ENCODE measurements at places on chromosomes 16 and 17. TPM values are rescaled to one million over a fixed set of nuclear protein-coding genes. Genes with fewer than 3 reads are reported as not detected.

DNA sequence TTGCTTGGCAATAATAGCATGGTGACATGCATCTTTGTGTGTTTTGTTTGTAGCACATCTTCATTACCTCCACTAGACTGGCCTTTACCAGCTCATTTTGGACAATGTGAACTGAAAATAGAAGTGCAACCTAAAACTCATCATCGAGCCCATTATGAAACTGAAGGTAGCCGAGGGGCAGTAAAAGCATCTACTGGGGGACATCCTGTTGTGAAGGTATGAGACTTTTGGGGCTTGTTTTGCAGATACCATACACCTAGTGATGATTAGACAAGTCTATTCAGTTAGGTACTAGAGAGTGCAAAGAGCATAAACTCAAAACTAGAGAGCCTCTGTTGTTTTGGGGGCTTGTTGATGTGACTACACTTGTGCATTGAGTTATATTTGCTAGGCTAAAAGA is 41.2 kb downstream of the NFATC3 start:
- H3K4me1 ChIP-seq = no peaks in the 10 kb centered on the region
- H3K36me3 ChIP-seq = peaks cover 5% of the 10 kb centered on the region
- no peak overlapping the region for H3K27ac ChIP-seq
- DNase-seq = no peak
- H3K4me3 ChIP-seq = no peak overlapping the region
- no peaks in the 10 kb centered on the region for H3K27me3 ChIP-seq

DNA sequence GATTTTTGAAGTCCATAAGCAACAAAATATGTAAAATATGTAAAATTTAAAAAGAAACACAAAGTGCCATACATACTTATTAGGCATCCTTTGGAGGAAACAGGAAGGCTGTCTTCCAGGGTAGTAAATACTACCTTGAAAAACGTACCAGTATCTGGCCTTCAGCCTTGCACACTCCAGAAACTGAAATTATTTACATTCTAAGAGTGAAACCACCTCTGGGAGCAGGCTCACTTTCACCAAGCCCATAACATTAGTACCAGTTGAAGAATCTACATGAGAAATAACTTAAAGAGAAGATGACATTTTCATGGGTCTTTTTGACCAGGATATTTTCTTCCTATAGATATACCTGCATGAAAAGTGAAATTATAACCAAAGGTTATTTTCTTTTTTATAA is 6.4 kb downstream of the KRTAP9-1 start:
- no peaks in the 10 kb centered on the region for H3K4me1 ChIP-seq
- H3K27ac ChIP-seq = no peak overlapping the region
- H3K36me3 ChIP-seq = no peaks in the 10 kb centered on the region
- no peak for DNase-seq

DNA sequence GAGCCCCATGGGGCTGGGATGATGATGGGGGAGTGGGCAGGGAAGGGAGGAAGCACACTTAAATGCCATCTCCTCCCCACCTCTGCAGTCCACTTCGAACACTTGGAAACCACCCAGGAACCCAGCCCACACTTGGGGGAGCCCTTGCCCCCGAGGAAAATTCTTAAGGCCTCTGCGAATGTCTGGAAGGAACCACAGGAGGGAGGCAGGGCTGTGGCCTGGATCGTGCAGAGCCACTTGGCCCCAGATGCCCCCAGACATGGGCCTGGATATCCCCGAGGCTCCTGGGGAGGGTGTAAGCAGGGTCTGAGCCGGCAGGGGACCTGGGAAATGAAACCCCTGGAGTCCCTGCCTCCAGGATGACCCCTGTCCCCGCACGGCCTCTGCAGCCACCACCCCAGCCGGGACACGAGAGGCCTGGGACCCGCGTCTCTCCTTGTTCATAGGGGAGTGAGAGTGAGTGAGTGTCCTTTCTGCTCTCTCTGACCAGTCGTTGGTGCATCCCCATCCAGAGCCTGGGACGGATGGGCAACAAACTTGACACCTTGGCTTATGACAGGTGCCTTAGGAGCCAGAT is 11.8 kb upstream of the MTSS2 start:
- no peak for DNase-seq
- H3K4me1 ChIP-seq = peaks cover 24% of the 10 kb centered on the region
- no peak overlapping the region for H3K4me3 ChIP-seq
- peak overlapping the region; percentile 37 for H3K27ac ChIP-seq
- H3K36me3 ChIP-seq = peaks cover 23% of the 10 kb centered on the region

DNA sequence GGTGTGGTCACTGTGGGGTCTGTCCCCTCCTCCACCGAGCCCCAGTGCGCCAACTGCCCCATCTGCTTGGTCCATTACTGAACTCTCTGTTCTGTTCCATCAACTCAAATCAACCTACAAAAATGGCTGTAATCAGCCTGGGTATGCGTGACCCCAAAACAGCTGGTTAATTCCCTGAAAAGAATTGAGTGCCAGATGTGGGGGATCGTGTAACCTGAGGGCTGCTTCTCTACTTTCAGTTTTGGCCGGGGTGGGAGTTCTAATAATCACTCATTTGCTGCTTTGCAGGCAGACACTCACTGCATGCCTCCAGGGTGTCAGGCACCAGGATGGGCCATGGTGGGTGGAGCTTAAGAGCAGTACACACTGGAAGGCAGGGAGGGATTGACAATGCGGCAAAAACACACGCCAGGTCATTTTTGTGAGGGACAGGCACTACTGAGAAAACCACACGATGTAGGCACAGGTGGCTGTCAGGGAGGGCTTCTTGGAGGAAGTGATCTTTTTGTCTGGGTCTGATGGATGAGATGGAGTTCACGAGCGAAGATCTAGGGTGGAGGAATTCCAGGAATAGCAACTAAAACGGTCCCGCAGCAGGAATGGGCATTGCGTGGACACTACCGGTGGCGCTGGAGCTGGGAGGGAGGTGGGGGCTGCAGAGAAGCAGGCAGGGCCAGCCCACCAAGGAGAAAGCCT is 30.4 kb upstream of the SSTR5 start:
- DNase-seq = no peak
- H3K4me1 ChIP-seq = no peaks in the 10 kb centered on the region
- peaks cover 57% of the 10 kb centered on the region for H3K27me3 ChIP-seq
- no peak overlapping the region for H3K4me3 ChIP-seq
- no peak overlapping the region for H3K27ac ChIP-seq

DNA sequence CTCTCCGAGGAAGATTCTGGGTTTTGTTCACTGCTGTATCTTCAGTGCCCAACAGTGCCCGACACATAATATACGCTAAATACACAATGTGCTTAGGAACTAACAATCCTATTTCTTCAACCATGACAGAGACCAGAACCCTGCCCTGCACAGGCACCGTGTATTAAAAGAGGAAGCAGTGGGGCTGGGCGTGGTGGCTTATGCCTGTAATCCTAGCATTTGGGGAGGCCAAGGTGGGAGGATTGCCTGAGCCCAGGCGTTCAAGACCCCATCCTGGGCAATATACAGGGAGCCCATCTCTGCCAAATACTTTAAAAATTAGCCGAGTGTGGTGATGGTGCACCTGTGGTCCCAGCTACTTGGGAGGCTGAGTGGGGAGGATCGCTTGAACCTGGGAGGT is 19.3 kb downstream of the ARL2BP start:
- no peak overlapping the region for H3K27ac ChIP-seq
- peaks cover 29% of the 10 kb centered on the region for H3K36me3 ChIP-seq
- no peaks in the 10 kb centered on the region for H3K27me3 ChIP-seq
- DNase-seq = no peak
- H3K4me3 ChIP-seq = no peak overlapping the region
- H3K4me1 ChIP-seq = peaks cover 72% of the 10 kb centered on the region

GRCh38 chr16:2939968-2940367 is 24.1 kb upstream of the KREMEN2 start:
- H3K4me3 ChIP-seq = no peak overlapping the region
- H3K27ac ChIP-seq = no peak overlapping the region
- DNase-seq = no peak

- no peak overlapping the region for H3K27ac ChIP-seq
- no peaks in the 10 kb centered on the region for H3K36me3 ChIP-seq
- no peaks in the 10 kb centered on the region for H3K4me1 ChIP-seq
- H3K4me3 ChIP-seq = no peak overlapping the region
- peak; percentile 7 for DNase-seq
- H3K27me3 ChIP-seq = no peaks in the 10 kb centered on the region
Measured at GRCh38 chr16:49183911-49184310, 97.7 kb downstream of the CBLN1 start.

GRCh38 chr16:29913514-29913913 is 12.5 kb downstream of the KCTD13 start:
- no peak for DNase-seq
- peaks cover 93% of the 10 kb centered on the region for H3K36me3 ChIP-seq
- H3K4me1 ChIP-seq = peaks cover 42% of the 10 kb centered on the region
- H3K27me3 ChIP-seq = no peaks in the 10 kb centered on the region
- H3K27ac ChIP-seq = no peak overlapping the region

DNA sequence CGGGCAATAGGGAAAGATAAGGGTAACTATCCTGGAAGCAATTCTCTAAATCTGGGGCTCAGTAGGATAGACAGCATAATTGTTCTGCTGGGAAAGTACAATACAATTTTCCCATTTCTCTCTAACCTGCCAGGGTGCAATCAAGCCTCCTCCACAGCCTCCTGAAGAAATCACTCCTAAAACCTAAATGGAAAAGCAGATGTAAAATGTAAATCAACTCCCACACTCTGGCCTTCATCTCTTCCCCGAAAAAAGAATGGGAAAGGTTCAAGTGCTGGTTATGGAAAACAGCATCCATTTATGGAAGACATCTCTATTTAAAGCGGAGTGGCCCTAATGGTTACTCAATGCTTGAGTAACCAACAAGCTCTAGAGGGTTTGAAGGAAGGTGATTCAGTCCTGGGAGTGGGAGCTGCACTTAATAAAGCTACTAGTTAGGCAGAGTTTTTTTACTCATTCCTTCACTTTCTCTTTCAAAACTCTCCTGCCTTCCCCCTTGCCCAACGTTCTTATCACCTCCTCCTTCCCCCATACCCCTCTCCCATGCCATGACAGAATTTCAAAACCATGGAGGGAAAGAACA is 5.1 kb downstream of the MMD start:
- no peak overlapping the region for H3K4me3 ChIP-seq
- peaks cover 35% of the 10 kb centered on the region for H3K4me1 ChIP-seq
- H3K27ac ChIP-seq = no peak overlapping the region
- peaks cover 18% of the 10 kb centered on the region for H3K36me3 ChIP-seq

DNA sequence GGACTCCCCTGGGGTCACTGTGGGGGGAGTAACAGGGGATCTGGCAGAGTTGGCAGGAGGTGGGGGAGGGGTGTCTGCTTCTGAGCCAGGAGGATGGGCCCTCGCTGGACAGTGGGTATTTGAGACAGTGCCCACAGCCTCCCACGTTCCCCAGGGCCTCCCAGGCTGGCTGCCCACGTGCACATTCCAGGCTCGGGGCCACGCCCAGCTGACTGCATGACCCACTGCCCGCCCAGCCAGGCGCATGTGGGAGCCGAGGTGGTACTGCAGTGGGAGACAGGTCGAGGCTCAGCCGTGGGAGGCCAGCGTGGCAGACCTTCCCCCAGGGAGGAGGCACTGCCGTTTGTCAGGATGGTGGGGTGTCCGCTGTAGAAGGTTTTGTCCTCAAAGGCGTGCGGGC is 38.8 kb downstream of the BAHCC1 start:
- H3K27ac ChIP-seq = no peak overlapping the region
- no peak overlapping the region for H3K4me3 ChIP-seq
- no peak for DNase-seq
- no peaks in the 10 kb centered on the region for H3K4me1 ChIP-seq
- H3K36me3 ChIP-seq = no peaks in the 10 kb centered on the region
- peaks cover 47% of the 10 kb centered on the region for H3K27me3 ChIP-seq

GRCh38 chr17:68820825-68821481 is 134.2 kb downstream of the ABCA8 start:
- H3K36me3 ChIP-seq = no peaks in the 10 kb centered on the region
- H3K27me3 ChIP-seq = no peaks in the 10 kb centered on the region
- no peak overlapping the region for H3K27ac ChIP-seq
- no peak overlapping the region for H3K4me3 ChIP-seq

DNA sequence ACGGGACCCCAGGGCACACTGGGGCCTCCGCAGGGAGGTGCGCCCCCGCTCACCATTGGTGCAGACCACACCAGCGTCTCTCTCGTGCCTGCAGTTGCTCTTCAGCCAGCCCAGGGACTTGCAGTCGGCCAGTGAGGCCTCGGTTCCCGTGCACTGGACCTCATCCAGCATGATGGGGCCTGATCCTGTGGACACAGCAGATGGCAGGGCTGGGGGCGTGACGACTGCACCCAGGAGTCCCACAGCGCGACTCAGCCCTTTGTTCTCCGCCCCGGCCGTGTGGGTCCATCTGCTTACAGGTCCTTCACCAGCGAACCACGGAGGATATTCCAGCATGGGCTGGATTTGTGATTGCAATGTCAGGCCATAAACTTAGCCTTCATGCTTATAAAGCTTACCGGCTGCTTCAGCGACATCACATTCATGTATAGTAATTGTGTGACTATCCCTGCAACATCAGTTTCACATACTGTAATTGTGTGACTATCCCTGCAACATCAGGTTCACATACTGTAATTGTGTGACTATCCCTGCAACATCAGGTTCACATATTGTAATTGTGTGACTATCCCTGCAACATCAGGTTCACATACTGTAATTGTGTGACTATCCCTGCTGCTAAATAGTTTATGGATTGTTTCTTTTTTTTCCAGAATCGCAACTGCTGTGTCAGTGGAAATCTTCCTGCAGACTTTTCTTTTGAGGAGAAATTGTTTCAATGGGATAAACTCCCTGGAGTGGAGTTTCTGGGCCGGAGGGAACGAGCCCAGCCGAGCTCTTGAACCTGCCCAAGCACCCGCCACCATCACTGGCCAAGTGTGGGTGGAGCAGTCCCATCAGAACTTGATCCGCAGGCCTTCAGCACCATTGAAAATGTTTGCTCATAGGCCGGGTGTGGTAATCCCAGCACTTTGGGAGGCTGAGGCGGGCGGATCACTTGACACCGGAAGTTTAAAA is 4.8 kb downstream of the LGALS3BP start:
- H3K27ac ChIP-seq = no peak overlapping the region
- no peak for DNase-seq
- no peaks in the 10 kb centered on the region for H3K27me3 ChIP-seq

GRCh38 chr16:77732241-77732946 is 10.1 kb downstream of the NUDT7 start:
- no peaks in the 10 kb centered on the region for H3K4me1 ChIP-seq
- no peak overlapping the region for H3K27ac ChIP-seq
- no peak for DNase-seq

CHST5 gene
- 0.42 TPM for total RNA-seq

ZNF469 gene
- 0.50 TPM for total RNA-seq

UTS2R gene
- total RNA-seq = not detected

TADA2A gene
- total RNA-seq = 97.6 TPM

GDPD1 gene
- total RNA-seq = 3.4 TPM

CLN3 gene
- 33.5 TPM for total RNA-seq

TM4SF5 gene
- total RNA-seq = 0.56 TPM
